EL (cell line): ENCODE measurements at places on chromosomes 6 and 20.

DNA sequence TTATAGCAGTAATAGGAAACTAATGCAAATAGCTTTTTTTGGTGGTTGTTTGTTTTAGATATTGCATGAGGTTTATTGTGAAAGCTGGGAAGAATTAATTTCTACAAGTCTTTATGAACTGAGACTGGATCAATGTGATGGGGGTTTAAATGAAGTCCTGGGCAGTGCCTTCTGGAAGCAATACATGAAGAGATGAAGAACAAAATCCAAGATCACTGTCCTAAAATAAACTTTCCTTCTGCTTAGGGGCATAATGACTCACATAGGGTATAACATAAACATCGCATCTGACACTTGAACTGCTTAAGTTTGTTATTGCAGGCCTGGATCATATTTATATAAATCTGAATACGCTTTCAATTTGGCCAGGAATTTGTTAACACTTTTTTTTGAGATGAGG is 20.9 kb upstream of the SHLD1 start:
- DNase-seq = peak; percentile 42

DNA sequence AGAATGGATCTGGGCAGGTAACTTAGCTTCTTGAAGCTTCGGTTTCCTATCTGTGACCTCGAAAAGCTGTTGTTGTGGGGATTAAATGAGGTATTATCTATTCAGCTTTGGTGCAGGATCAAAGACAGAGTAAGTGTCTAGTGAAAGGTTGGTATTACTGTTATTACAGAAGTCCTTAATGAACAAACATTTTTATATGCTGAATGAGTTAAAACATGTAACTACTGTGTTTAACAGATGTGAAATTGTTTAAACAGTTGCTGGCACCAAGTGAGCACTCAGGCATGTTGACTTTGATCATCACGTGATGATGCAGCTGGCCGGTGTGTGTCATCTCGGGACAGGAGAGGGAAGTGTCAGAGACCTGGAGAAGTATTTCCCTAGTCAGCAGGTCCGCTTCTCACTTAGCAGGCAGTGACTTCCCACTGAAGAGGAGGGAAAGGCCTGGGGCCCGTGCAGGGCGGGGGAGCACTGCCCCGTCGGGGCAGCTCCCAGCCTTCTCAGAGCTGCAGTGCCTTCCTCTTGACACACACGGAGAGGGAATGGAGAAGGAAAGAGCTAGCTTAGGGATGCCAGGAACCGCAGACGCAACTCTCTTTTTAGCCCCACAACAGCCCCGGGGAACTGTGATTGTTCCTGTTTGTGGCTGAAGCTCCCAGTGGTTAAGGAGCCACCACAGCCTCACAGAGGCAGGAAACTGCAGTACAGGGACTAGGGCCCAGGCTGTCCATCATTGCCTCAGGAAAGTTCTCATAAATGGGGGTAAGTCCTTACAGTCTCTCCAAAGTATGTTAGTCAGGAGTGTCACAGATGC is 18.0 kb downstream of the TUBB2A start:
- DNase-seq = peak; percentile 86

- DNase-seq = no peak
Observed at GRCh38 chr6:143052282-143052681, 8.4 kb upstream of the AIG1 start.

- DNase-seq = no peak
Observed at GRCh38 chr20:48724891-48725554, 102.8 kb downstream of the PREX1 start.

DNA sequence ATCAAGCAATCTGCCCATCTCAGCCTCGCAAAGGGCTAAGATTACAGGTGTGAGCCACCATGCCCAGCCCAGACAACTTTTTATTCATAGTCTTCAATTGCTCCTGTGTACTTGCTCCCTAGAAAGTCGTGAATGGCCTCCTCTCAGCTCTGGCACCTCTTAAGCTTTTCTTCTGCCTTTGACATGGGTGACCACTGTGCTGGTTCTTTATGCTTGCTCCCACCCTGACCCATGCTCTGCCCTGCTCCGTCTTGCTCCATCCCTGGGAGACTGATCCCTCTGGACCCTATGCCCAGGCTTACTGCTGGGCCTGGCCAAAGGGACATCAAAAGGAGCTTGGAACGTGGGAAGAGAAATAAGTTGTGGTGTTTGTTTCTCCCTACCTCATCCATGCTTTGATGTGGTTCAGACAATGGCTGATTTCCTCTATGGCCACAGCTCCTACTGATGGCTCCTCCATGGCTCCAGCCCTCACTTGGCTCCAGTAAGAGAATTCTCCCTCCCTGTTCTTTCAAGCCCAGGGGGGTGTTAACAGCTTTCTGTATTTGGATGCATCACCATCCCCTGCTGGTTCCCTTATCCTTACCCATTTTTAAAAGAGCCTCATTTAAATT is 7.7 kb upstream of the TREM2 start:
- DNase-seq = no peak

- no peak for DNase-seq
Observed at GRCh38 chr20:57893366-57893999, 183.7 kb upstream of the PMEPA1 start.

DNA sequence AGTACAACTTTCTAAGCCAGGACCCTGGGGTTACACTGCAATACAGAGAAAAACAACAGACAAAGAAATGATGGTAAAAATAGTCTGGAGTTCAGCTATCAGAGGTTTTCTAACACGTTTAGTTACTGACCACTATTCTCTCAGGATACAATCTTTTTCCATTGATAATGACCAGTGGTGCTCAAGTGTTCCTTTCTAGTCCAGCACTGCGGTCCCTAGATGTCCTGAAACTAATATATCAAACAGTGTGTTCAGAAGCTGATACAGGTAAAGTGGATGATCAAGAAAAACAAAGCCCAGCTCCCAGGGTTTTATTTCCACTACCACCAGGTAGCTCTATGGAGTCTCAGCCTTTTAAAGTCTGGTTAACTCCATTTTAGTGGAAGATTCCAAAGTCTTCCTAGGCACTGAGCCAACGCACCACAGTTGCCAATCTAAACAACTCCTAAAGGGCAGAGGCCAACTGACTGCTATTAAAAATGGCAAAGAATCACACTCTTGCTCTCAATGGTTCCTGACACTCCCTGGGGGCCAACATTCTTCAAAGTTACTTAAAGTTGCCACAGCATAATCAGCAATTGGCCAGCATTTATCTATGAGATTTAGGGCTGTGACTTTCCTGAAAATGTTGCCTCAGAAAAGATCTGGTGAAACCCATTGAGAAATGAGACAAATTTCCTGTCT is 38.2 kb downstream of the DZANK1 start:
- peak; percentile 44 for DNase-seq

GRCh38 chr6:145906144-145906543 is 58.0 kb downstream of the SHPRH start:
- DNase-seq = no peak

- DNase-seq = no peak
Observed at GRCh38 chr6:169198885-169199284, 54.8 kb downstream of the THBS2 start.
